ENCODE measurements at places on chromosomes 11 and 22. TPM values are rescaled to one million over a fixed set of nuclear protein-coding genes. Genes with fewer than 3 reads are reported as not detected.

Gene BCO2
- total RNA-seq: 46.2 TPM

Gene DGAT2
- 6.7 TPM for total RNA-seq

Gene BRSK2
- 0.26 TPM for total RNA-seq

Gene F2
- 0.31 TPM for total RNA-seq

DNA sequence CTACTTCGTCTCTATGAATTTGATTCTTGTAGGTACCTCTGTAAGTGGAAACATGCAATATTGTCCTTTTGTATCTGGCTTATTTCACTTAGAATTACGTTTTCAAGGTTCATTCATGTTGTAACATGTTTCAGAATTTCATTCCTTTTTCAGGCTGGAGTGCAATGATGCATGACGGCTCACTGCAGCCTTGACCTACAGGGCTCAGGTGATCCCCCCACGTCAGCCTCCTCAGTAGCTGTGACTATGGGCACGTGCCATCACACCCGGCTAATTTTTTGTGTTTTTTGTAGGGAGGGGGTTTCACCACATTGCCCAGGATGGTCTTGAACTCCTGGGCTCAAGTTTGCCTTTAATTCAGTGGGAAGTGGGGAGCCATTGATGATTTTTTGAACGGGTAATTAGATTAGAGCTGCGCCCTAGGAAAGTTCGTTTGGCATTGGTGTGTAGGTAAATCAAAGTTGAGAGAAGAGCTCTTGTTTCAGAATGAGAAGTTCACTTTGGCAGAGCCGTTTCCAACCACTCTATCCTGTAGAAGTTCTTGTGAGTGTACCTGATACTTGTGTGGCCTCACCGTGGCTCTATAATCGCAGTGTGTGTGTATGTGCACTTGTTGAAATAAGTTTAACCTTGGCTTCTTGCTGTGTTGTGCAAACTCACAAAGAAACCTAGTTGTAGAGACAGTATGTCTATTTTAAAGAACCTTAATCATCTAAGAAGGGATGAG, 115.9 kb downstream of the NAV2 start:
- DNase-seq: no peak

- DNase-seq: no peak
Observed at GRCh38 chr11:34300026-34300925, 57.5 kb downstream of the ABTB2 start.

DNA sequence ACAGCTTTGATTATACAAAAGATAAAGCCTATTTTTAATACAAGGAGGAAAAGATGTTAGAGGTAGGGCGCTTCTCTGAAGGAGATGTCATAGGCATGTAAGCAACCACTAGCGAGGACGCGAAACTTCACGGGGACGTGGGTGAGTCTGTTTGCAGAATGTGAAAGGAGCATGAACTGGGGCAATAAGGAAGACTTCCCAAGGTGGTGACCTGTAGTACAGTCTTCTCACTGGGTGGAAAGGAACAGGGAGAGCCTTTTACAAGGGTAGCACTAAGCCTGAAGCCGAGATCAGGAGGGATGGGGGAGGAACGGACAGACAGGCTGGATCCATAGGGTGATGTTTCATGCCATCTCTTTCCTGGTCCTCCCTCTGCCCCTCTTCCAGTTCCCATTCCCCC, 10.0 kb upstream of the MICAL2 start:
- no peak for DNase-seq

DNA sequence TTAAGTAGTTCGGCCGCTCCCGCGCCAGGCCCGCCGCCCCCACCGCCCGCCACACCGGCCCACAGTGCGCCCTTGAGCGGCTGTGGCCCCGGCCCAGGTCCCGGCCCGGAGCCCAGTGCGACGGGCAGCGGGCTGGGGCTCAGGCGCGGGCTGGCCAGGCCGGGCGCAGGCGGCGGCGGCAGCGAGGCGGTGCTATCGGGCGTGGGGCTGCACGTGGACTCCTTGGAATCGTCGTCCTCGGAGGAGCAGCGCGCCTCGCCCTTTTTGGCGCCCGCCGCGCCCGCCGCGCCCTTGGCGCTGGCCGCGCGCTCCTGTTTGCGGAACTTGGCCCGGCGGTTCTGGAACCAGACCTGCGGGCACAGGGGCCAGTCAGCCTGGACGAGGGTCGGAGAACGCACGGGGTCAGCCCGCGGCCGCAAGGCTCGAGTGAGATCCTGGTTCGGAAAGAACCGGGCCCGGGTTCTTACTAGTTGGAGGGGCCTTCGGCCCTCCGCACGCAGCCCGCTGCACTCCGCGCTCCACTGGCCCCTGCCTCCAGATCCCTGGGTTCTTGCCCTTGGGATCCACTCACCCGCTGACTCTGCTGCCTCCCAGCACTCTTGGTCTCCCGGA, 4.0 kb downstream of the PHOX2A start:
- peak; percentile 26 for DNase-seq

GRCh38 chr11:67302571-67303131, 679 bp upstream of the SSH3 start:
- peak; percentile 44 for DNase-seq

- DNase-seq: no peak
Observed at GRCh38 chr11:46475926-46476545, 84.5 kb upstream of the CHRM4 start.

DNA sequence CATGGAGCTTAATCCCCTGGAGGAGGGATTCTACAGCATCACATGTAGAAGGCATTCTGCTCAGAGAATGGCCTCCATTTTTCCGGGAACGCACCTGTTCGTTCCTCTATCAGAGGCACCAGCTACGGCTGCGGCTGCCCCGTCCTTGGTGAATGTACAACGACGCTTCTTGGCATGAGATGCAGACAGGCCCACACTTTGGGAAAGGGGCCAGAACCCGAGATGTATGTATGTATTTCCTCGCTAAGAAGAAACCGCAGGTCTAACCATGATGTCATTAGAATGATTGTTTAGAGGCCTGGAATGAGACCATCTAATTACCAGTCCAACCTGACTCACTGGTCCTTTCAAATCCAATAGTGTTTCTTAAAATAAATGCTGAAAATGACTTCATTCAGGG, 1293.4 kb downstream of the TBC1D22A start:
- no peak for DNase-seq

DNA sequence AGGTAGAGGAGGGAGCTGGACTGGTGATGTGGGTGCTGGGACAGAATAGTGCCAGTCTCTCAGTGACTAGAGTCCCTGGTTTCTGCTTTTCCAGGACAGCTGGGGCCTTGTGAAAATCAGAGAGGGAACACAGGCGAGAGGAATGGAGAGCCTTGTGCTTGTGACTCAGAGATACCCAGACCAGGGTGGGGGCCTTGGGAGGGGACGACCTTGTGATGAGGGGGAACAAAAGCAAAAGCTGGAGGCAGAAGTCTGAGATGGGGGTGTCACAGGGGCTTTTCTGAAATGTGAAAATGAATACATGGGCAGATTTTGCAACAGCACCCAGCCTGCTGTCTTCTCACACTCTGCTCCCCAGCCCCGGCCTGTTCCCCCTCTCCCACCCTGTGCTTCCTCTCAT, 3.4 kb upstream of the NR1H3 start:
- DNase-seq: no peak
